ENCODE measurements at places on chromosomes 7 and 10.

- no peak for DNase-seq
These were observed 1235.0 kb downstream of the XPNPEP1 start for GRCh38 chr10:108688314-108688713.

DNA sequence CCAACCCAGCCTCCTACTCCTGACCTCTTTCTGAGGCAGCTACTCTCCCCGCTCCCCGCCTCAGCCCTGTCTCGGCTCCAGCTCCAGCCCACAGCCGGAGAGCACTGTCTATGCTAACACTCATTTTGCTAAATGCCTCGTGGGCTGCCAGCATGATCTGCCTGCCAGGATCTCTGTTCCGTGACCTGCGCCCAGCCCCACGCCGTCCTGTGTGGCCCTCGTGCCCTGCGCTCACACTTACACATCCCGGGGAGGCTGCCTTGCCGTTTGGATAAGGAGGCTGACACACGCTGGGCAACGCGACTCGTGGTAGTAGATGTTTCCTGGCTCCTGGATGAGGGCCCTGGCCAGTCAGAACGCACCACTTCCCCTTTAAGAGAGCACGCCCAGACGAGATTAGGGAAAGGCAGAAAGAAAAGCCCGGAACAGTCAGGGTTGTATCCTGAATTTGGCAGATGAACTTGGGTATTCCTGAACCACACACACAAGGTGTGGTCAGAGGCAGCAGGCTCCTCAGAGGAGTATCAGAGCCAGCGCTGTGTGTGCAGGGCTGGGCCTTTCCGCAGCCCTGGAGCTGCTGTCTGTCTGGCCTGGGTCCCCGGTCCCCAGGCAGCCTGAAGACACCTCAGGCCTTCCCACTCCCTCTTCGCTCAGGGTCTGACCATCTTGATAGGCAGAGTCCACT, 97.7 kb upstream of the EFCAB10 start:
- peak; percentile 92 for DNase-seq

GRCh38 chr7:132614428-132615318, 38.4 kb upstream of the PLXNA4 start:
- DNase-seq: peak; percentile 81

DNA sequence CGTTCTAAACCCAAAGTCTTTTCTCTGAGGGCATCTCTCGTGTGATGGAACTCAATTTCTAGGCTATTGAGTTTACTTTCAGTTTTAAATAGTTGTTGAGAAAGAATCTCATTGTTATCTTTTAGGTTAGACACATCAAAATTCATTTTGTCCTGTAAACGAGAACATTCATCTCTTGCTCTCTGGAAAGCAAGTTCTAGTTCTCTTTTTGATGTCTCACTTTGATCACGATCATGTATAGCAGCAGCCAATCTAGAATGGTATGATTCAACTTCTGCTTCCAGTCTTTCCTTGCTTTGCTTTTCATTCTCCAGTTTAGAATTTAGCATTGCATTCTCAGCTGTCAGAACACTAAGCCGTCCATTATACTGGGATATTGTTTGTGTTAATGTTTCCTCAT, 65.1 kb downstream of the ANKRD26 start:
- DNase-seq: no peak

- DNase-seq: no peak
These were observed 345.1 kb downstream of the GLRX3 start for GRCh38 chr10:130481076-130481930.

DNA sequence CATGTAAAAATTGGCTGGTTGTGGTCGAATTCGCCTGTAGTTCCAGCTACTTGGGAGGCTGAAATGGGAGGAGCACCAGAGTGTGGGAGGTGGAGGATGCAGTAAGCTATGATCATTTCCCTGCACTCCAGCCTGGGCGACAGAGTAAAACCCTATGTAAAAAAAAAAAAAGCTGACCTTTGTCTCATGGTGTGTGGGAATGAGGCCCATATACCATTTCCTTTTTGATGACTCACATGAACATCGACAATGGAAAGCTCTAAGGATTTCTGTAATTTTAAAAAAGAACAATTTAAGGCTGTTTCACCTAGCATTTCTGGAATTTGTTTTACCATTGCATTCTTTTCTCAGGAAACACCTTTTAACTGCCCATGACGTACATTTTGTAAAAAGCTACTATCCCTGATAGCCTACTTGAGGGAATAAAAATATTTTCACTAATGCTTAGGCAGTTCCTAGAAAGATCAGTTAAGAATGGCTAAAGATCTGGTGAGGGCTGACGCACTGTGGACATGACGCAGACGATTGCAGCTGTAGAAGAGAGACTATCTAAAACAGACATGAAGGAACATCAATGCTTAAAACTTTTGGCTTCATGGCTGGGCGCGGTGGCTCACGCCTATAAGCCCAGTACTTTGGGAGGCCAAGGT, 400.6 kb upstream of the IGFBP3 start:
- DNase-seq: no peak

DNA sequence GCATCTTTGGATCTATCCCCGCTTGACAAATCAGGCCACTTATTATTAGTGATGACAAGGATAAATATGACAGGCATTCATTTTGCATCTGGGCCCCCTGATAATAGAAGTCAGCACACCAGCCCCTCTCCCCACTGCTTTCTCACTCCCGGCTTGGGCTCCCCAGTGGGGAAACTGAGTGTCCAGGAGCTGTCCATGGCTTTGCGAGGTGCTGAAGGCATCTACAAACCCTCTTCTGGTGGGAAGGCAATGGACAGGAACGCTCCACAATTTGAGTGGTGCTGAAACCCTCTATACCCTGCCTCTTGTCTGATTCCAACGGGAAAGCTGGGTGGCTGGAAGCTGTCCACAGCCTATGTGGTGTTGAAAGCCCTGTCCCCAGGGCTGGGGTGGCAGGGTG, 61.7 kb upstream of the PCBD1 start:
- no peak for DNase-seq

- no peak for DNase-seq
These were observed 252.3 kb downstream of the PRPF18 start for GRCh38 chr10:13839030-13839429.

GRCh38 chr10:92110039-92110794, 180.7 kb downstream of the CPEB3 start:
- no peak for DNase-seq

DNA sequence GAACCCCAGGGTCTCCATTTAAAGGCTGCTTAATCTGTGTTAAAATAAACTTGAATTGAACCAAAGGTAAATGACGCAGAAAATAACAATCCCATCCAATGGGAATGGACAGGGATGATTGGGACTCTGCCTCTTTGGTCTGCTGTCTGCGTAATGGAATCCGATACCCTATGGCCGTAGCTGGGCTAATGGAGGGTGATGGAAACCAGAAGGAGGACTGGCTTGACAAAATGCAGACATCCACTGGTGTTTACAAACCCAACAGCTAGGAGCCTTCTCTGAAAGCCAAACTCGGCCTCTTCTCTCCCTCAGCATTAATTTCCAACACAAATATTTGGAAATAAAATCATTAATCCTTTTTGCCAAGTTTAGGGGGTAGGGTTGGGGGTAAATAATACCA, 162.2 kb upstream of the CHST15 start:
- no peak for DNase-seq

DNA sequence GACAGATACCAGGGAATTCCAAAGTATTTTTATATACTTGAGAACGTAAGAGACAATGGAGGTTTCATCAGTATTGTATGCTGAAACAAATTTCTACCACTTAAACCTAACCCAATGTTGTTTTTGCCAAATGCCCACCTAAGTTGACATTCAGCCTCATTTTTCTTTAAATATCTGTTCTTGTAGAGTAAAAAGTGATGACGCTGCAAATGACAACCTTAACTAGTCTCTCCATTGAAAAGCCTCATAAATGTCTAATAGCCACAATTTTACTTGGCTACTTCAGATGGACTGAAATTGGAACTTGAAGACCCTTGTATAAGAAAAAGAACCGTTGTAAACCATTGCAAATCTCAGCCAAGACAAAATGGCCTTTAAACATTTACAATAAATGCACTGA, 176.9 kb downstream of the CRPPA start:
- DNase-seq: no peak

DNA sequence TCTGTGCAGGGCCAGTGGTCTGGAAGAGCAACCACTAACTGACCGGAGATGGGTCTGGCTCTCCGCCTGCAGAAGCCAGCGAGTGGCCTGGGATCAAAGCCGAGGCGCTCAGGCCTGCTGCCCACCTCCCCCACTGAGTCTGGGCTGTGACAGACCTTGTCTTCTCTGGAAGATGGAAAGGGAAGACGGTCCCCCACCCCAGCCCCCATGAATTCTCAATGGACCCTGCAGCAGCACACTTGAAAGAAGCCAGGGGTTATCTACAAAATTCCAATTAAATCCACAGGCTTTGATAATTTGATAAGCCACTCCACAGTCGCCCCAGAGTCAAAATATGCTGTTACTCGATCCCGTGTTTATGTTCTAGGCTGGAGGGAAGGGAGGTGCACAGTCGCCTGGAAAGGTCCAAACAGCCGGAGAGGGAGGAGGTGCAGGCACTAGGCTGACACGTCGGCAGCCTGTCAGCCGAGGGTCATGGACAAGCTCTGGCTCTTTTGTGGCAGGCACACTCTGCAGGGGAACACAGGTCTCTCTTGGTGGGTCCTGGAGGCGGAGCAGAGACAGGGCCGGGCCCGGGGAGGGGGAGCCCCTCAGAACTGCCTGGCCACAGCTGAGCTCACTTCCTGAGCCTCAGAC, 134.9 kb downstream of the SH3PXD2A start:
- DNase-seq: no peak

GRCh38 chr7:234708-235553, 42.6 kb downstream of the FAM20C start:
- no peak for DNase-seq

GRCh38 chr7:31687024-31687748, at the start of gene PPP1R17:
Gene PPP1R17 (plus strand): TSS chr7:31687215. CDS start chr7:31692442, 5,227 bp downstream.
- no peak for DNase-seq
